Psoas muscle (tissue), 8 donors: ENCODE measurements at places on chromosomes 4 and X.

GRCh38 chr4:141348125-141348524 is 127.4 kb downstream of the ZNF330 start:
- no peak for DNase-seq

- no peak for DNase-seq
Observed at GRCh38 chrX:43467608-43468234, 188.4 kb upstream of the MAOA start.

GRCh38 chrX:9609499-9609898 is 144.6 kb downstream of the TBL1X start:
- DNase-seq, result no peak

GRCh38 chrX:106450405-106450804 is 161.4 kb upstream of the RADX start:
- no peak for DNase-seq

- no peak for DNase-seq
Observed at GRCh38 chrX:111071542-111072277, 24.3 kb upstream of the PAK3 start.

GRCh38 chrX:70445951-70446350 is 1.3 kb downstream of the DLG3 start:
- no peak for DNase-seq

GRCh38 chr4:74100531-74100930 is 1.5 kb upstream of the CXCL2 start:
- no peak for DNase-seq

DNA sequence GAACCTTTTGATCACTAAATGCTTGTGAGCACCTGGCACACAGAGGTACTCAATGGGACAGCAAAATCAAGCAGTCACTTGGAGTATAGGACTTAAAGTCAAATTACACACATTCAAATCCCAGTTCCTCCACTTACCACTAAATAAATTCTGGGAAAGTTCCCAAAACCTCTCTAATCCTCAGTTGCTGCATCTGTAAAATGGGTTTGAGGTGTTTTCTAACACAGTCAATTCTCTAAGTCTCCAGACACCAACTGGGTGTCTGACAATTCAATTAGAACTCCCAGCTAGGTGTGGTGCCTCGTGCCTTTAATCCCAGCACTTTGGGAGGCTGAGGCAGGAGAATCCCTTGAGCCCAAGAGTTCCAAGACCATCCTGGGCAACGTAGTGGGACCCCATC is 19.0 kb downstream of the QDPR start:
- DNase-seq, result no peak
